ENCODE measurements at places on chromosomes 7 and 10.

GRCh38 chr7:155589001-155589980 is 42.9 kb upstream of the CNPY1 start:
- no peak for DNase-seq

- DNase-seq: peak; percentile 61
Measured at GRCh38 chr7:6637544-6638229, 569 bp downstream of the ZNF316 start.

GRCh38 chr10:93299195-93299594 is 182.9 kb downstream of the MYOF start:
- no peak for DNase-seq

- no peak for DNase-seq
Measured at GRCh38 chr7:23377134-23377533, 78.0 kb downstream of the MALSU1 start.

- DNase-seq: no peak
Measured at GRCh38 chr10:72379776-72380175, 25.1 kb upstream of the DNAJB12 start.

GRCh38 chr7:111839261-111839660 is 277.0 kb upstream of the IMMP2L start:
- DNase-seq: no peak

DNA sequence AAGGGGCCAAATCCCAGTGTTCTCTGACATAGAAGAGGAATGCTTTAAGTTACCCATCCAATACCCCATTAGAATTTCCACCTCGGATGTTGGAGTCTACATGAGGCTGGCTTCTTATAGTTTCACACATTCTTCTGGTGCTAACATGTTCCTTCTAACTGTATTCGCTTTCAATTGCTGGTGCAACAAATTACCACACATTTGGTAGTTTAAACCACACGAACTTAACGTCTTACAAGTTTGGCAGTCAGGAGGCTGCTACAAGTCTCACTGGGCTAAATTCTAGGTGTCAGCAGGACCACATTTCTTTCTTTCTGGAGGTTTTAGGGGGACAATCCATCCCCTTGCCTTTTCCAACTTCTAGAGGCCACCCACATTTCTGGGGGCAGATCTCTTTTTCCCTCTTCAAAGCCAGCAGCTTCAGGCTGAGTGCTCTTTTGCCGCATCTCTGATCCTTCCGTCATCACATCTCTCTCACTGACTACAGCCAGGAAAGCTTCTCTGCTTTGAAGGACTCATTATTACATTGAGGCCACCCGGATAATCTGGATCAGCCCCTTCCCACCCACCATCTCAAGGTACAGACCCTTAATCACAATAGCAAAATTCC is 5.1 kb upstream of the MACC1 start:
- DNase-seq: no peak

GRCh38 chr7:27917774-27918314 is 177.9 kb downstream of the TAX1BP1 start:
- no peak for DNase-seq

DNA sequence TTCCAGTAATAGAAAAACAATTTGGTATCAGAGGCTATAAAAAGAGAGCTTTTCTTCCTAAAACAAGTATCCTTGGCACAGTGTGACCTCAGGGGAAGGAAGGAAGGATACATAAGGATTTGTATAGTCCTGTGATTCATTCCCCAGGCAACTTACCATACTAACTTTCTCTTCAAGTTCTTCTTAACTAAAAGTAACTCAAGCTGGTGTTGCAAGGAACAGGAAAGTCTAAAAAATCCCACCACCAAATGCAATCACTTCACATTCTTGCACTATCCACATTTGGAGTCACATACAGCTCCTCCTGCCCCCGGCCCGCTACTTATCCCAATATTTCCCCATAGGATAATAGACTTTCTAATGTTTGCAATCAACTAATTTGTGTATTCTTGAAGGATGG is 84.8 kb downstream of the PRKAG2 start:
- DNase-seq: no peak

- DNase-seq: no peak
Measured at GRCh38 chr7:85516675-85517074, 329.8 kb upstream of the SEMA3D start.

- DNase-seq: no peak
Measured at GRCh38 chr7:158407581-158408317, 179.9 kb downstream of the PTPRN2 start.

DNA sequence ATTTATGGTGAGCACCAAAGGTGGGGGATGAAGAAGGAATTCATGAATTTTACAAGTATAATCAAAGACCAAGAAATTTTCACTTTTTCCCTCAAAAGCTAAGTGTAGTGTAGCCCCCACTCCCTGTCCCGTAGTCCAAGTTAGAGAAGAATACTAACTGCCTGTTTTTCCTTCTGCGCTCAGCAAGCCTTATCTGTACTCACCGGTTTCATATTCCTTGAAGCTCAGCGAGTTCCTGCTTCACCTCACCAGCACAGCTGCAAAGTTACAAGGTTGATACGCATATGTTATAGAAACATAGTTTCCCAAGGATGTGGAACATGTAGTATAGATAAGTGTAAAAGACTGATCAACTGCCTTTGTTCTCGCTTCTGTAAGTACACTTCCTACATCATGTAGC is 16.0 kb upstream of the ZNF33B start:
- no peak for DNase-seq

DNA sequence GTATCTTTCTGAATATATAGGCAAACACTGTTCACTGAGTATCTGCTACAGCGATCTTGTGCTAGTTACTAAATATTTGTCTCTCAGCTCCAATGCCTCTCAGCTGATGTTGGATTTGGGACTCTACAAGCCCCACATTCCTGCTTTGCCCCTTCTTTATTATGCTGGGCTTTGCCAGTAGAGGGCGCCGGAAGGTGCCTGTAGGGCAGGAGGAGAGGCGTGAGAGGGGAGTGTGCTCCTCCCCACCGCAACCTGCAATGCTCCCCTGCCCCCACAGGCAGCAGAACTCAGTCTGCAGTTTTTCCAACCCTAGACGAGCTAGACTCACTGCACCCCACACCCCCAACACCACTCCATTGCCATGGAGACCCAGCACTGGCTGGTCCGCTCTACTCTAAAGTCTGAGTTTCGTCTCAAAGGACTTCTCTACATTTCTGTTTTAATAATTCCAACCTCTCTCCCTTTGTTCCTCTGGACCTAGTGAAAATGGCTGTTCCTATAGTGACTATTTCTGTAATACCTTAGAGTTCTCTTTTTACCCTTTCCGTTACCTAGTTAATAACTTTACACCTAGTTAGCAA is 337.6 kb downstream of the CCSER2 start:
- DNase-seq: peak; percentile 39

- DNase-seq: no peak
Measured at GRCh38 chr10:3740157-3740871, 44.7 kb downstream of the KLF6 start.

DNA sequence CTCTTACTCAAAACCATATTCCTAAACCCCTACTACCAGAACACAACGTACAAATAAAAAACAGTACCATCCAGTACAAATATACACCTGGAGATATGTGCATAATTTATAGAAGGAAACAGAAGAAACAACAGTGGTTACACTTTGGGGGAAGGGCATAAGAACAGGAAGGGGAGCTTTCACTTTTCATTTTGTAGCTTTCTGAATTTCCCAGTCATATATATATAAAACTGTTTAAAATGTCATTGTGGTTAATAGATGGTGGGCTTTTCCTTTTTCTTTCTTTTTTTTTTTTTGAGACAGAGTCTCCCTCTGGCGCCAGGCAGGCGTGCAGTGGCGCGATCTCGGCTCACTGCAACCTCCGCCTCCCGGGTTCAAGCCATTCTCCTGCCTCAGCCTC is 47.2 kb downstream of the MALSU1 start:
- no peak for DNase-seq

GRCh38 chr10:91035650-91036292 is 114.9 kb upstream of the ANKRD1 start:
- no peak for DNase-seq

GRCh38 chr10:27446091-27446918 is 57.8 kb upstream of the RAB18 start:
- DNase-seq: no peak

DNA sequence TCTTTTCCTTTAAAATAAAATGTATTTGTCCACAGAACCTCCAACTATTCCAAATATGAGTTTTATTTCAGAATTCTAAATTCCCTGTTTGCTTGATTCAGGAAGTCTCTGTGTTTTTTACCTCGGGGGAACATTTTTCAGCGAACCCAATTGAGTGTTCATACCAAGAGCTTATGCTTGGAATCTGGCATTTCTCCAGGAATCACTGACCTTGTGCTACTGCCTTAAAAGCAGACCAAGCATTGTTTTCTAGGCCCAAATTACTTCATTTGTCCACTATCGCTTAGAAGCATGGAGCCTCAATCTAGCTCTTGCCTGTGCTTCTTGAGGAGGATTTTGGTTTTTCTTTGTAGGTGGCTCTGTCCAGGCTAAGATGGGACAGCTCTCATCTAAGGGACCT is 59.4 kb downstream of the EBLN1 start:
- no peak for DNase-seq

DNA sequence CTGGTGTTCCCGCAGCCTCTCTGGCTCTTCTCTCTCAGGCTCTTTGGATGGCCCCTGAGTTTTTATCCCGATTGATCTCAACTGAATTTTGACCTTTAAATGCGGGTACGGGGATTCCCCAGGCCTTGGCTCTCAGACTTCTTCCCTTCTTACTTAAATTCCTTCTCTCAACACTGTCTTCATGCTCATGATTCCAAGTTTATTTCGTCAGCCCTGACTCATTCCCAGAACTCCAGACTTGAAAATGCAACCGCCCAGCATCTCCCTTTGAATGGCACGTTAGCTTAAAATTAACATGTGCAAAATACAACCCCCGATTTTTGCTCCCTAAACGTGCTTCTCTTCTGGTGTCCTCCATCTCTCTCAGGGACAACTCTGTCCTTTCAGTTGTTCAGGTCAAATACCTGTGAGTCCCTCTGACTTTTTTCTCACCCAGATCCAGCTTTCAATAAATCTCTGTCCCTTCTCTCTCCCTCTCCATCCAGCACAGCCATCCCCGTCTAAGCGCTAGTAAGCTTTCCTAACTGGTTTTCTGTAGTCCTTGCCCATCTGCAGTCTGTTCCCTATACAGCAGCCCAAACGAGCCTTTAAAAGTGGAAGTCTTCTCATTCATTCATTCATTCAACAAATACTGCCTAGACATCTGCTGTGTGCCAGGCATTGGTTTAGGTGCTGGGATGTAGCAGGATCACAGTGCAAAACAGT is 7.1 kb downstream of the HECW1 start:
- DNase-seq: no peak

- no peak for DNase-seq
Measured at GRCh38 chr10:33939892-33940291, 605.4 kb upstream of the NRP1 start.

Measured in stimulated activated CD4-positive, alpha-beta T cell treated with anti-CD3 and anti-CD28 coated beads, Interleukin-2, amount 100 ng/mL, for 24 hours (primary cell).